NCI-H774 (cell line): ENCODE measurements at places on chromosomes 4 and X.

DNA sequence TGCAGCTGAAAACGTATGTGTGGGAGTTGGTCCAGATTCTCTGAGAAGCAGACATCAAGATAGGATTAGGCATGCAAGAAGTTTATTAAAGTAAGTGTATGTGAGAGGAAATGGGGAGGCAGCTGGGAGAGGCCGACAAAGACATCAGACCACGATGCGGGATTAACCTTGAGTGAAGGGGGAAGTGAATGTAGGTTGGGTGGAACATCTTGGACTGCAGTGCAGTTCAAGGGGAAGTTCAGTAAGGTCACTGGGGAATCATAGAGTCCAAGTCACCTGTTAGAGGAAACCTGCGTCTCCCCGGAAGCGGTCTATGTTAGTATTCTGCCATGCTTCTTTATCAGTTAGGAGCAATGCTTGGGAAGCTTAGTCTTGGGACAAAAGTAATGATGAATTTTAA is 22.0 kb downstream of the CXCL8 start:
- DNase-seq = no peak

DNA sequence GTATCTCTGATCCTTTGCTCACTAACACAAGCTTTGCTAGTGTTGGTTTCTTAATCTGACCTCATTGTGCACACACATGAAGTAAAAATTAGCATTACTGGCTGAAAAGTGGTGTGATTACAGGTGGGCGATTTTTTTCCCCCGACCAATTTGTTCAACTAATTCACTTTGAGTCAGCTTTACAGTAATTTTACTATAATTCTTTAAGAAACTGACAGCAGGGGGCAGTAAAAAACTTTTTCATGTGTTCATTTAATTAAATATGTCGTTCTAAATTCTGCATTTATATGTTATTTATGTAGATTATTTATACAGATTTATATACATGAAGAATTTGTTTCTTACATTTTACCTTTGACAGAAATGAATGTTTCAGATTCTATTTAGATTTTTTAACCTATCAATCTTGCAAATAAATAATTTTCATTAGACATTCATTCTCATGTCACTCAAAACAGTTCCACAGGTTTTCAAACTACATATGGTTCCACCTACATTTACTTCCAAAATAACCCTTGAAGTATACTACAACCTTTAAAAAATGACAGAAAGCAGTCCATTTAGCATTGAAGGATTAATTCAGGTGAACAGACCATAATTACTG is 17.5 kb downstream of the PALLD start:
- no peak for DNase-seq

- no peak for DNase-seq
Observed at GRCh38 chr4:148565801-148566200, 123.6 kb upstream of the NR3C2 start.

DNA sequence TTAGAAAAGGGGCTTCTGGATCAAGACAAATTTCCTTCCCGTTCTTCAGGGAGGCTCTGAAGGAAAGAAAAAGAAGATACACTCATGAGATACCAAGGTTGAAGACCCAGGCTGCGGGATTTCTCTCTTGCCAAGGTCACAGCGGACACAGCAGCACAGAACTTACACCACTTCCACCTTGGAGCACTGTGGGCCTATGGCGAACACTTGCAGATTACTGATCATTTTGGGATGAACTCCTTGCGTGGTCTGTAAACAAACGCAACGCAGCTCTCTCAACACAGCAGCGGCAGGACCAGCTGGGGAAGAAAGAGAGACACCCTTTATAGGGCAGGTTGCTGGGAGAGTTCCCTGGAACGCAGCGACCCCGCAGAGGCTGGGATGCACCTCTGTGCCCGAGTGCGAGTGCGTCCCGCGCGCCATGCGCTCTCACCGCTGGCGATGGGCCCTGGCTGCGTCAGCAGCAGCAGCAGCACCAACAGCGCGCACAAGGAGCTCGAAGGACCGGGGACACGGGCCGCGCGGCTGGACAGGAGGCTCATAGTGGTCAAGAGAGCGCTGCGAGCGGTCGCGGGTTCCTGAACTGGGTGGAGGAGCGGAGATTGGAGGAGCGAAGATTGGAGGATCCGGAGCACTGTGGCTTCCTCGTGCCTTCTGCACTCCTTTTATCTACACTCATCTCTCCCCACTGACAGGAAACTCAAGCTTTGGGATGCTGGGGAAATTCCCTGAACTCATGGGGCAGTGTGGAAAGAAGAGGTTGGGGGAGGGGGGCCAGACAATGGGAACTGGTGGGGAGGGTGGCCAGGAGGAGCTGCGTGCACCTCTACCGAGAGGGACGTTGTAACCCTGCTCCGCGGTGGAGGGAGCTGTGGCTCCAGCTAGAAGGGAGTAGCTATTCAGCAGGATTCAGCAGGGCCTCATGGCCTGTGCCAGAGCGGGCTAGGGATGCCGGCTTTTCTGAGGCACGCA is at the start of gene CXCL5:
Gene CXCL5, minus strand, starts transcription at position 638 of the 972 bp plus-strand sequence. Its CDS starts 96 bp downstream, at position 542.
- DNase-seq = no peak

GRCh38 chr4:105550641-105551040 is 1.8 kb upstream of the ARHGEF38 start:
- no peak for DNase-seq

DNA sequence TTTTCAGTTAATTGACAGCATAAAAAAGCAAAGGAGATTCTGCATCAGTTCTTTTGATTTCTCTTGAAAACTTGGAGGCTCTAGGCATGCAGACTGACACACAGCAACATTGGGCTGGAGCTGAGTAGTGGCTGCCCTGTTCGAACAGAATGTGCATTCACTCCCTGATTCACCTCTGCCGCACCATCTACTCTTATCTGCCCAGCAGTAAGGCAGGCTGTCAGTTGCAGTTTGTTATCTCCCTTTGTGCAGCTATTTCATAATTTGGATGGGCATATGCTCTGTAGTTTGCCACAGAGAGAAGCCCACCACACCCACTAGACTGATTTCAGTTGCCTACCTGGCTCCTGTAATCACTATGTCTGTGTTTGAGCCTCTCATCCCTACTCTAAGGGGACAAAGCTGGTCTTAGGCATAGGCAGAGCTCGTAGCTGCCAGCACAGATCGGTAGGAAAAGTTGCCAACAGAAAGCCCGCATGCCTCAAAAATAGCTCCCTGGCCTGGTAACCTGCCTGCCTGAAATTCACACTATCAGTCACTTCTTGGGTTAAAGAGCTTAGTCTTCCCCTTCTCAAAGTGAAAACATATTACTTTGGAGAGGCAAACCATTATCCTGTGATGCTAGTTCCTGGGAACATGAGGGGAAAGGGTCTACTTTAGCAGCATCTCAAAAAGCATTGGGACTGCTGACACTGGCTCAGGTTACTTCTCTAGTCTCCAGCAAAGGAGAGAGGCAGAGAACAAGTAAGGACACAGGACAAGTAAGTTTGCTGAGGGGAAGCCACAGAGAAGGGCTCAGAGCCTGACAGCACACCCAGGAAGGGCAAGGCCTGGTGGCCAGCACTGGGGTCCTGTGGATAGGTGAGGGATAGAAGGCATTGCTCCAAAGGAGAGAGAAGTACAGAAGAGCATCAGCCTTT is 75.9 kb upstream of the TMEM164 start:
- DNase-seq = no peak

DNA sequence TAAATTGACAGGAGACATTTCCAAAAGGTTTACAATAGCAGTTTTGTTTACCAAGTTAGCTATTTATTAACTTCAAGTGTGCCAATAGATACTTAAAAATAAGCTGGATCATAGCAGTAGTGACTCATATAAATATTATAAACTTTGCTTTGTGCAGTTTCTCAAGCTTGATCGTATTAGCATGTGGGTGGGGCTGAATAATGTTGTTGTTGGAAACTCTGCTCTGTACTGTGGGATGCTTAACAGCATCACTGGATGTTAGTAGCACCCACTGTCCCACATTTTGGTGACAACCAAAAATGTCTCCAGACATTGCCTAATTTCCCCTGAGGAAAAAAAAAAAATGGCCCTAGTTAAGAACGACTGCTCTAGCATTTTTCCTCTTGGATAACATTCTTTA is 855.2 kb upstream of the ADGRL3 start:
- no peak for DNase-seq

GRCh38 chr4:141395919-141396318 is 175.2 kb downstream of the ZNF330 start:
- no peak for DNase-seq
